ENCODE measurements at places on chromosomes 2 and 18. TPM values are rescaled to one million over a fixed set of nuclear protein-coding genes. Genes with fewer than 3 reads are reported as not detected.

The SCN2A gene
- not detected for total RNA-seq

DNA sequence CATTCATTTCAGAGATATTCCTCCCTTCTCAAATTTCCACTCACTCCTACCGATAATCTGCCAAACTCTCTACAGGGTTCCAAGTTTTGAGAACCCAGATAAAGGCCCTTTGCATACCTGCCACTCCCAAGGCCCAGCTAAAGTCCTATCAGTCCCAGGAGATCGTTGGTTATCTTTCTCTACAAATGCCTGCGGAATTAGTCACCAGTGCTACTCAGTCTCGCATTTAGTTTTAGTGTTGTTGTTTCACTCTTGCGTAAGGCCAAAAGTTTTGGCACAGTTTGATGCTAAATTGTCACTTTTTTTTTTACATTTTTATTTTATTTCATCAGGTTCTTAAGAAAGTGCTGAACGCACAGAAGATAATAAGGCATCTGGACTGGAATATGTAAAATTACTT lies 29.2 kb upstream of the SETBP1 start:
- no peak for DNase-seq

The GCG gene
- total RNA-seq: not detected

The UCN gene
- total RNA-seq: 1.8 TPM

Data from activated T-helper 1 cell treated with anti-CD3 and anti-CD28 coated beads, Interleukin-12 subunit alpha, Interleukin-12 subunit beta, Interleukin-2, Interleukin-4 antibody, amounts not matched to agents 30 ng/mL and 10 ng/mL and 1 ng/mL, durations not matched to agents 14 hours and 24 hours and 36 hours (primary cell).